ENCODE measurements at places on chromosomes 6 and 20.

DNA sequence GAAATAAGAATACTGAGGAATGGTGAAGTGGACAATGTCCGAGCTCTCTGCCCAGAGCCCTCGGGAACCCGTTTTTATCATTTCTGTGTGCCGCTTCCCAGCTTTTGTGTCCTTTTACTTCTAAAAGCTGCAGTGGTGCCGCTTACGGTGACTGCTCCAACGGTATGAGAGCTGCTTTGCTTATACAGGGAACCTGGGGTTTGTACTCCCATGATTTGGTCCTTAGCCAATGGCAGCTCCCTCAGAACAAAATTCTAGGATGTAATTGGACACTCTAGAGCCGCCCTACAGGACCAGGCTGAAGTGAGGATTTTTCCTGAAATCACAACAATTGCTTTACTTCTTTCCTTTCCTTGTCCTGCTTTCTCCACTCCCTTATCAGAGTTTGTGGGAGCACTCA, 24.2 kb upstream of the PCSK2 start:
- DNase-seq, result no peak

GRCh38 chr6:11473008-11473740, 64.4 kb upstream of the TMEM170B start:
- DNase-seq, result no peak

GRCh38 chr20:41232973-41233926, 84.3 kb downstream of the ZHX3 start:
- no peak for DNase-seq

- DNase-seq, result no peak
These were observed 81.9 kb upstream of the CCDC28A start for GRCh38 chr6:138691595-138692057.

DNA sequence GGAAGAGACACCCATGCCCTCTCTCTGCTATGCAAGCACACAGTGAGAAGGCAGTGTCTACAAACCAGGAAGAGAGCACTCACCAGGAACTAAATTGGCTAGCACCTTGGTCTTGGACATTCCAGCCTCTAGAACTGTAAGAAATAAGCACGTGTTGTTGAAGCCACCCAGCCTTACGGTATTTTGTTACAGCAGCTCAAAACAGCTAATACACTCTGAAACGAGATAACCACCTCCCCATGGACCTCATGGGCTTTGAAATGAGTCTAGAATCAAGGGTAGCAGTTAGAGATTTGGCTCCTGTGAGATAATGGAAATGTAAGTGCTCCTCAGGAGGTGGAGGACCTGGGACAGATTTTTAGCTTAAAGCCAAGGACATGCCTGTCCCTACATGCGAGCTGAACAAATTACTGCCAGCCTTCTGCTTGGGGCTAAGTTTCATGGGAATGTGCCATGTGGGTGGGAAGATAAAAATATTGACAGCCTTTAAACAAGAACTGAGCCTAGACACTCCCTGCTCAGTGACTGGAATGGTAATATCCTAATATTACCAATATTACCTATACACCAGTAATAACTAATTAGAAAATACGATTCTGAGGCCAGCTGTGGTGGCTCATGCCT, 3.9 kb upstream of the ZNF318 start:
- no peak for DNase-seq

DNA sequence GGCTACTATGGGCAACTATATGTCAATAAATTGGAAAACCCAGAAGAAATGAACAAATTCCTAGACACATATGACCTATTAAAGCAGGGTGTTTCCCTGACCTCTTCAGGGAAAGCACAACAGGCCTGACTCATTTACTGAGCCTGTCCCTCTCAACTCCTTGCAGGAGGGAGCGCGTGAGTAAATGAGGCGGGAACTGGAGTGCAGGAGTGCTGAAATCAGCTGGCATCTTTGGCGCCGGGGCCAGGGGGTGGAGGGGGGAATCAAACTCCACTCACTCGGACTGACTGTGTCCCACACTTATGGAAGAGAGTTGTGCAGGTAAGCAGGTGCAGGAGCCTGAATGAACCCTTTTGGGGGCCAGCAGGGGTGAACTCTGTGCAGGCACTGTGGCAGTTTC, 671.2 kb upstream of the PTCHD4 start:
- DNase-seq, result no peak

- DNase-seq, result no peak
These were observed 37.2 kb downstream of the SLC22A2 start for GRCh38 chr6:160221423-160221822.

GRCh38 chr6:165404296-165404695, 94.9 kb upstream of the C6orf118 start:
- no peak for DNase-seq

DNA sequence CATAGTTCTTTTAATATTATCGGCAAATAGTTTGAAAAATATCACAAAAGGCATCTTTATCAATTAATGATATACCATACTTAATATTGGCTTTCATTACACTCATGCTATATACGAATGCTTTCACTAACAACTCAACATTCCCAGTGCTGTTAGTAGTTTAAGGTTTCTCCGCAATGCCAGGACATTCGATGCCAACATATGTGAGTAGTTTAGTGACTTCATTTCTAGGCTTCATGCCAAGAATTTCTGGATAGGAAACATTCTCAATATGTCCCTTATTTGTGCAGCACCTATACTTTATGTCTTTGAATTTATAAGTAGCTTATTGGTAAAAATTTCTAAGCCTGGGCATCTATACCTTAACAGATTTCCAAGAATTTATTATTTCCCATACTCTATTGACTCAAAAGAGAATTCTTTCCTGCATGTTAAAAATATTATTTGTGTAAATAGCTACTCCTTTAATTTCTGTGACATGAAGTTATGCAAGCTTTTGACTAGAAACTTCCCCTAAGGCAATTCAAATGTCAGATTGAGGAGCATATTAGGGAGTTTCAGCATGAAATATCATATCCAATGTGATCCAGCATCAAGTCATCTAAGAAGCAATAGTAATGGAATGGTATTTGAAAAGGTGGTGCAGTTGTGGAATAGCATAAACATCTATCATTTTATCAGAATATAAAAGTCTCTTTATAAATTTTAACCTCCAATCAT, 236.0 kb upstream of the STXBP5 start:
- DNase-seq, result no peak

- no peak for DNase-seq
These were observed 83.7 kb downstream of the FYN start for GRCh38 chr6:111789598-111789997.

DNA sequence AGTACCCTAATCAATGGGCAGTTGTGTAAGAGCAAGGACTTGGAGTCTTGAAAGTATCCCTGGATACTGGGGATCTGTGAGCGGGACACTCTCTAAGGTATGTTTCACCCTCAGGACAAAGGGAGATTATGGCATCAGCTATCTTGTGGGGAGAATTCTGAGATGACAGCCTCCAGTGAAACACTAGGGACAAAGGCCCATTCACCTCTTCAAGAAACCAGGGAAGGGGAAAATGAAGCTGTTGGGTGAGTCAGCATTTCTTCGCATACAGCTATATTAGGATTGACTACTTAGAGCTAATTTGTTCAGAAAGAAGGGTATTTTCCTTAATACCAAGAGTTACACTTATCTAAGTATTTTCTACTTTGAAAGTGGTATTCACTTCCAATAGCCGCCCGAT, 35.9 kb downstream of the OPN5 start:
- DNase-seq, result no peak

GRCh38 chr6:12476484-12476883, 186.3 kb downstream of the EDN1 start:
- DNase-seq, result no peak

- no peak for DNase-seq
These were observed 23.3 kb upstream of the OSTM1 start for GRCh38 chr6:108097882-108098281.

- no peak for DNase-seq
These were observed 56.7 kb downstream of the NT5E start for GRCh38 chr6:85506441-85507093.

DNA sequence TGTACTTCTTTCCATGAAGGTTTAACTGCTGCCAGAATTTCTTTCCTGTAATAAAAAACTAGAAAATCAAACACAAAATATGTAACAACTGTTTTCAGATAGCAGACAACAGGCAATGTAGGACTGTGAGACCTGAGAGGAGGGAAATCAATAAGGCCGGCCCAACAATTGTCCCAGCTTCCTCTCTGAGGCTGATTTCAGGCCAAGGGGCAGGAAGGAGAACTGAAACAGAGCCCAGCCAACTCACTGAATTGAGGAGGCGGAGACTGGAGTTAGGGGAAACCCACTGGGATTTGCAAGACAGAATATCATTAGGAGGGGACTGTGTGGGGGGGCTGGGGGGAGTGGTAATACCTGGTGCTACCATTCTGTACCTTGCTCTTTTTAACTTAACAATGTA, 42.2 kb downstream of the FLRT3 start:
- no peak for DNase-seq

GRCh38 chr6:65988006-65988405, 281.0 kb upstream of the EYS start:
- DNase-seq, result no peak

- DNase-seq, result no peak
These were observed 96.8 kb downstream of the PDE10A start for GRCh38 chr6:165566088-165566828.

DNA sequence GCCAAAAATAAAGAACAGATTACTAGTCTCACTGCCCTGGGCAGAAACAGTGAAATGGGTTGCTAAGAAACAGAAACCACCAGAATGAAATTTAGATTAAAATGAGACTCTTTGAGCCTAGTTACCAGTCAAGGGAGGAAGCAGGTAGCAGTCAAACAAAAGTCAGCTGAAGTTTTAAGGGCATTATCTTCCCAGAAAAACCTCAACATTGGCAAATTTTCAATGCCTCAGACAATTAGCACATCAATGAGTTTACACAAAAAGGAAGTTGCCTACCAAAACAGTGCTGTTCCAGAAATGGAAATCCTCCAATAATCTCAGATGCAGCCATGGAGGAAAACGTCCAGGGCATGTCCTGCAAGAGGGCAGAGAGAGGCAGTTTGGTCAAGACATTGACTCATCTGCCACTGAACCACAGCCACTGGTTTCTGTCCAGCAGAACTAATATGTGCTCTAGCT, 399.7 kb upstream of the ADGRB3 start:
- DNase-seq, result no peak

DNA sequence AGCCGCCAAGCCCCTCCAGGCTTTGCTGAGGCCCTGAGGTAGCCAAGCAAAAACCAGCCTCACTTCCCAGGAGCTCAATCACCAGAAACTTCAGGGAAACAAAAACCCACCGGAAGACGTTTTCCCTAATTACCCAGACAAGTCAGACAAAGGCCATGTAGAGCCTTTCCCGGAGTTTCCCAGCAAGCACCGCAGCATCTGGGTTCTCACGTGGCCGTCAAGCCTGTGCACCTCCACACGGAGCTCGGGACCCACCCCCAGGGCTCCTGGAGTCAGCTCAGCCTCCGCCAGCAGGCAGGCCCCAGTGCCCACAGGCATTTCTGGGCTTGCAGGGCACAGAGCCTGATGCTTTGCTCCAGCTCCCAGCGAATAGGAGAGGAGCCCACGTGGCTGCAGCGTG, 10.1 kb upstream of the MRGBP start:
- DNase-seq, result no peak

DNA sequence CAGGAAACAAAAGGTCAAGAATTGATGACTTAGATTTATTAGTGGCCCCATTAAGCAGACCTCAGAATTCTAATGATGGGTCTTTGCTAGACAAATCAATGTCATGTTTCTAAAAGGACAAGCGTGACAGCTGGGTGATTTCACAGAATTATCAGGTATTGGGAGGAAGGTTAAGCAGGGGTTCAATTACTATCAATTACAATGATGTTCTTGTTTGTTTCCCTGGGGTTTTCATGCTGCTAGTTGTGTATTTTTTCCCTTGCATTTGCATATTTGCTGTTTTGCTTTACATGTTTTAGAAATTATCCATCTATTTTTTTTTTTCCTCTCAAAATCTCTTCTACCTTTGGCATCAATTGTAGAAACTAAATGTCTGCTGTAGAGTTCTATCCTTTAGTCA, 27.9 kb downstream of the GNAS start:
- no peak for DNase-seq

- no peak for DNase-seq
These were observed 144.6 kb downstream of the BCAS1 start for GRCh38 chr20:53925651-53926401.

DNA sequence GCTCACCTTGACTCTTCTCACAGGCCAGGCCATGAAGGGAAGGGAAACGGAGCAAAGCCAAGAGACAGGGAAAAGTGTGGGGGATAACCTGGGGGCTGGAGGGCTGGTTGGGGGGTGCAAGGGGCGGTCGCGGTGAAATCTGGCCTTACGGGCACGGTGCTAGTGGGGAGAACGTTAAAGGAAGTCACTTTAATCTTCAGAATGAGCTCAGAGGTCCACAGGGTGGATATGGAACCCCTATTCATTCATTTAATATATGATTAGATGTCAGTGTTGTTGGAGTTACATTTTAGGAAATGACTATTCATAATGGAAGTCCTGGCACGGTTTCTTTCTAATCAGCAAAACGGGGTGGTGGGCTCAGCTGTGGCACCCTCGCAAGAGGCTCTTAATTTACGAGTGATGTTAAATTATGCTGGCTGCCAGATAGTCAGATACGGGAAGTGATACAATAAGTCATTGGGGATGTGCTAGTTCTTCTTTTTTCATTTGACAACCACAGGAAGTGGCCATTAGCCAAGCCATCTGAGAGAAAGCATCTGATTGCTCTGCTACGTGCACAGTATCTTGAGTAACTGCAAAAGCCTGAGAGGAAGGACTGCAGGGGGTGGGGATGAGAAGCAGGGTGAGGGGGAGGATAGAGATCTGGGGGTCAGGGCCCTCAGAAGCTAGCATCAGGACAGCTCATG, 253.0 kb downstream of the QKI start:
- no peak for DNase-seq

DNA sequence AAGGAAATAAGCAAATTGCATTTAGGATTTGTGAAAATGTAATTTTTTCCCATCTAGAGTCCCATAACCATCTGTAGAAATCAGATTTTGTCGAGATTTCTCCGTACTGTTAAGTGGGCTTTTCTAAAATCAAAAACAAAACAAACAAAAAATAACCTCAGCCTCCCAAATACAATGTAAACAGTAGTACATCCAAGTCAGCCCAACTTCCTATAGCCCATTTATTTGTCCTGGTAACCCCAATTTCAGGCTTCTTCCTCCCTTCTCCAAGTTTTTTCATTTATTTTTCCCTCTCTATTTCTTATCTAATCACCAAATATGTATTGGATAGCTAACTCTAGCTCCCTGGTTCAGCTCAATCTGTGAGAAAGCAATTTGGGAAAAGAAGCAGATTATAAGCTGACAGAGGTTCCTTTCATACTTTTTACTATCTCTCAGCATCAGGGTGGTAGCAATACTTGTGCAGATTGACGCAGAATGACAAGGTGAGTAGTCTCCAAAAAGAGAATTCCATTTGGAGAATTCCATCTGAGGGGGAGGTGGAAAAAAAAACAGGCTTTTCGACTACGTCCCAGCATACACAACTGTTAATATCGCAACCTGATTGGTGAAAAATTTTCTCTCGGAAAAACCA, 132.6 kb upstream of the BTN3A2 start:
- DNase-seq, result no peak

DNA sequence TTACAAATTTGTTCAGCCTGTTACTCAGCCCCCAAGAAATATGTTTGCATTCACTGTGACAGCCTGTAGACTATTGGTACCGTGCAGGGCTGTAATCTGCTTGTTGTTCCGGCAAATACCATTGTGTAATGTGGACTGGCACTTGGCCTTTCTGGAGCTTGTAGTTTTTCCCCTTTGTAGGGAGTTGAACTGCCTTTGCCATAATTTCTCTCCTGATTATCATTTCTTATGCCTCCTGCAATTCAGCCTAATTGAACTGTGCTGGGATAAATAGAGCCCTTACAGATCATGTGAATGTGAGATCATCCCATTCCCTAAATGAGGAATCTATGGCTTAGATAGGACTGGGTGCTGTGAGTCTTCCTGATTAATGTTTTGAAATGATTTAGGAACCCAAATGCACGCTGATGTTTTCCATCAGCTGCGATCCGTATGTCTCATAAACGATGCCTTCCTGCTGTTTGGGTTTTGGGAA, 185.1 kb downstream of the JARID2 start:
- DNase-seq, result no peak
